ENCODE measurements at places on chromosomes 7 and 10. TPM values are rescaled to one million over a fixed set of nuclear protein-coding genes. Genes with fewer than 3 reads are reported as not detected.

TMEM140 gene
- total RNA-seq, result 21.2 TPM

GPR141 gene
- not detected for total RNA-seq

CYP26C1 gene
- not detected for total RNA-seq

STRA8 gene
- total RNA-seq, result not detected

ZKSCAN1 gene
- total RNA-seq, result 9.4 TPM

IFIT1B gene
- total RNA-seq, result 0.37 TPM

MLXIPL gene
- total RNA-seq, result 0.07 TPM

HYAL4 gene
- not detected for total RNA-seq

EPHB6 gene
- 0.02 TPM for total RNA-seq

GBX1 gene
- total RNA-seq, result not detected

HDAC9 gene
- total RNA-seq, result 25.3 TPM

IFIT1 gene
- 788 TPM for total RNA-seq

DNA sequence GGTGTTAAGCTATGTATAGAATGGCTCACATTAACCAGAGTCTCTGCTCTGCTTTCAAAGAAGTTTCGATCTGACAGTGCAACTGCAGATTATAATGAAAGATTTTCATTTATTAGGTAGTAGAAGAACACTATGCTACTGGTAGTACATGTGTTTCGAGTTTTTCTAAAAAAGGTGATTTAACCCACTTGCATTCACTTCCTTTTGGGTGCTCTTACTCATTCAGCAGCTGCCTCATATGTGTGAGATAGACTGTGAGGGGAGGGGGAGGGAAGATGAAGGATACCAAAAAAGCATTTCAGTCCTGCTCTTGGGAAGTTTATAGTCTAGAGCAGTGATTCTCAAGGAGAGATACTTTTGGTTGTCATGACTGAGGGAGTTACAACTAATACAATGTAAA, 20.4 kb downstream of the PLEKHA8 start:
- DNase-seq, result no peak

GRCh38 chr7:73850781-73851207, 8.5 kb upstream of the METTL27 start:
- peak; percentile 97 for DNase-seq

- no peak for DNase-seq
Observed at GRCh38 chr7:87204933-87205332, 14.6 kb downstream of the TMEM243 start.

GRCh38 chr10:44395902-44396670, 11.2 kb upstream of the CXCL12 start:
- no peak for DNase-seq

DNA sequence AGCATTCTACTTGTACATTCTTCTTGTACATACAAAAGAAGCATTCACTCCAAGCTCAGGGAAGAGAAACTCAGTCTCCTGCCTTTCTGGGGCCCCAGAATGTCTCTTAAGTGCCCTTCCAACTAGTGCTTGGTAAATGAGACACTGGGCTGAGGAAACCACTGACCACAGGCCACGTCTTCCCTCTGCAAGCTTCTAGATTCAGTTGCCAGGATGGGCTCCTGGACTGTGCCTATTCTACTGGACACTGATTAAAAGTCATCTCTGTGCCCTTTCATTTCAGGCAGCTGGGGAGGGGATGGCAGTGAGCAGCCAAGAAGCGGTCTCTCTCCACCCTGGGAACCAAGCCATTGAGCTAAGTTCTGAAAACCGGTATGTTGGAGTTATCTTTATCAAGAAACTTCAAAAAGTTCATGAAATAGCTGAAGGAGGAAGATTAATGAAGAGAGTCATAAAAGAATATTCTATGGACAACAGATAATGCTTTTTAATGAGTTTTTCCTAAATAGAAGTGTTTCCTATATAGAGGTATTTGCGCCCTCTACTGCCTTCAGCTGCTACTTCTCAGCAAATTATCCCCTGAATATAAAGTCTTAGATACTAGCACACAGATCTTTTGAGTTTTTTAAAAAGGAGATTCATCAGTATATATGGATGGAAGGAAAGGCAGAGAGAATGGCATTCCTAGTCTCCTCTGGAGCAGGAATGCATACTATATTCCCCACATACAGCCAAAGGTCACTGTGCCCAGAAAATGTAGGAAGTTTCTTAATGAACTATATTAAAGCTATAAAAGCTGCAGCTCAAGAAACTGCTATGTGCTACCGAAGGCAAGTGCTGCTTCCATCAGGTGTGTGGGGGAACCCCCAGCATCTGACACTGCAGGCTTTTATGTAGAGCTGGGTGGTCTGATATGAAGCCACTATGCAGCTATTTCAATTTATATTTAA, 8.4 kb upstream of the IFIT1B start:
- peak; percentile 77 for DNase-seq

DNA sequence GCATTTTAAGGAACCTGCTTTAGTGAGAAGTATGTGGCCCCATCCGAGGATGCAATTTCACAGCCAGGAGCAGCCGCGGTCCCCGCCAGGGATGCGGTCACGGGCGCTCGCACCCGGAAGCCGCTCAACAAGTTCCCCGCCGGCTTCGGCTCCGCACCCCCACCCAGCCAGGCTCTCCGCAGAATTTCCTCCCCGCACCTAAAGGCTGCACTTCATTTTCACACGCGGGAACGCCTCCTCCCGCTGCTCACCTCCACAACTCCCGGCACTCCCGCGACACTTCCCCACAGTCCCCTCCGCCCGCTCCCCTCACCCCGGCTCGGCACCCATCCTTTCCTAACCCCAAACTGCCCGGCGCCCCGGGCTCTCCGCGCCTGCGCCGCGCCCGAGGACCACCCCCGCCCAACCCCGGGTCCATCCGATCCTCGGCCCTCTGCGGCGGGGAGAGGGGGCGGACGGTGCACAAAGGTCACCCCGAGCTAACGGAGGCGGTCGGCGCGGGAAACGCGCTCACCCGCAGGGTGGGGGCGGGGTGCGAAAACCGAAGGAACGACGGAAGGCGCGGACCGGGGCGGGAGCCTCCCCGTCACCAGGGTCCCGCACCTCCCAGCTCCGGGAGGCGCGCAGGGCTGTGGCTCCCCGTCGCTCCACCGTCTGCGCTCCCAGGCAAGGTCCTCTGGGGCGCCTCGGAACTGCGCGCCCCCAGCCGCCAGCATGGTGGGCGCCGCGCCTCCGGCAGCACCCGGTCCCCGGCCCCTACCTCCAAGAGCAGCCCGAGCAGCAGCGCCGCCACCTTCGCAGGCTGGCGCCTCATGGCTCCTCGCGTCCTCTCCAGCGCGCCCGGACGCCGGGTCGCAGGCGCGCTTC, 558 bp downstream of the VOPP1 start:
- peak; percentile 61 for DNase-seq

- DNase-seq, result no peak
Observed at GRCh38 chr7:27245124-27245797, 2.7 kb downstream of the EVX1 start.

- peak; percentile 53 for DNase-seq
Observed at GRCh38 chr7:101163279-101164070, 1.9 kb downstream of the VGF start.

DNA sequence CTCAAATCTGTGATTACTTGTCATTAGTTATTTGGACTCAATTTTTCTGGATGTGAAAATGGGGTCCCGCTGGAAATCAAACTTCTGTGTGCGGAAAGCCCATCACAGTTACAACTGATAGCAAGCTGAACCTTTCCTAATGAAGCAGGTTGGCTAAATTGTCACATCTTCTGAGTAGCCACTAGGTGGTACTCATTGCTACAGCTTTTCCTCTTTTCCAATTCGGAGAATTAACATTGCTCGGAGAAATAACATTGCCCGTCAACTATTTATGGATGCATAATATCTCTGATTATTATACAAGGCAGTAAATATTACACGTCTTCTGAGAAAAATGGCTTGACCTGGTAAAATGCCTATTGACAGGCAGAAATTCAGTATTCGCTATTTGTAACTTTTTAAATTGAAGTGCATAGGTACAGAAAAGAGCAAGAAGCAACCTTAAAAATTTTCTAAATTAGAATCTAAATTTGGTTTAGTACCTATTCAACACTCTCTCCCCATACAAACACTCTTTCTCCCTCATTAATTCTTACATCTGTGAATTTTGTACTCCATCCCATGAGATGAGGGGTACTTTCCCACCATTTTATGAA, 17.3 kb upstream of the BLOC1S2 start:
- peak; percentile 25 for DNase-seq

DNA sequence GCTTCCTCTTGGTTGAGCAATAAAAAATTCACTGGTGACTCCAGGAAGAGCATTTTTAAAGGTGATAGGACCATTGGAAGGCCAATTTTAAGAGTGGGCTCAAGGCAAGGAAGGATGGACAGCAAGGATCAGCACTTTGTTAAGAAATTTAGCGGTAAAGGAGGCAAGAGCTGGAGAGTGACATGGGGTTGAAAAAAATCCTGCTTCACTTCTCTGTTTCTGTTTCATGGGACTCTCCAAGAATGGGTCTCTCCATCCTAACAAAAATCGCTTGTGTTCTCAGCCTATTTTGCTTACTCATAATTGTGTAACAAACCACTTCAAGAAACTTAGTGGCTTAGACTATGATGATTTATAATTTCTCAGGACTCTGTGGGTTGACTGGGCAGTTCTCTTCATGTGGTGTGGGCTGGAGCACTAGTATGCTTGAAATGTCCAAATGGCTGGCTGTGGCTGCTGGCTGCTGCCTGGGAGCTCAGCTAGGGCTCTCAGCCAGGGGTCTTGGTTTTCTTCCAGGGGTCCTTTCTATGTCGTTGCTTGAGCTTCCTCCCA, 59.8 kb upstream of the ZNRF2 start:
- DNase-seq, result peak; percentile 90

DNA sequence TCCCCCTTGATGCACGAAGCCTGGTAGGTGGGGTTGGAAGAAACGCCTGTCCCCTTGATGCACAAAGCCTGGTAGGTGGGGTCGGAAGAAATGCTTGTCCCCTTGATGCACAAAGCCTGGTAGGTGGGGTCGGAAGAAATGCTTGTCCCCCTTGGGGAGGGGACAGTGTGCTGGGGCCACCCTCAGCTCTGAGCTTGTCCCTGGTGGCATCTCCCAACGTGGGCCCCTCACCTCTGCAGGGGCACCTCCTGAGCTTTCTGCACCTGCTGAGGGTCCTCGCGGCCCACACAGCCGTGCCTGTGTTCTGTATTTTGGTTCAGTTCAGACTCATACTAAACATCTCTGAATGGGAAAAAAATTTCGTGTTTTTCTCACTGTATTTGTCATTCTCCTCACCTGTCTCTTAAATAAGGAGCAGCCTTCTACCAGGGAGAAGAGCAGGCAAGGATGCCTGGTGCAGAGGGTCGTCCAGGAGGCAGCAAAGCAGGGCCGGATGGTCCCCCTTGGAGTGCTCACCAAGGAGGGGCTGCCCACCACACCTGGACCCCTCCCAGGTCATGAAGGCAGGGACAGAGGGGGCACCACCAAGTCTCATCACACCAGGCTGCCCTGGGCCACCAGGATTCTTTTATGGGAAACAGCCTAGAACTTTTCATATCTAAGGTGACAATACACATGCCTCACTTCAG, 24.7 kb downstream of the VIPR2 start:
- DNase-seq, result no peak

DNA sequence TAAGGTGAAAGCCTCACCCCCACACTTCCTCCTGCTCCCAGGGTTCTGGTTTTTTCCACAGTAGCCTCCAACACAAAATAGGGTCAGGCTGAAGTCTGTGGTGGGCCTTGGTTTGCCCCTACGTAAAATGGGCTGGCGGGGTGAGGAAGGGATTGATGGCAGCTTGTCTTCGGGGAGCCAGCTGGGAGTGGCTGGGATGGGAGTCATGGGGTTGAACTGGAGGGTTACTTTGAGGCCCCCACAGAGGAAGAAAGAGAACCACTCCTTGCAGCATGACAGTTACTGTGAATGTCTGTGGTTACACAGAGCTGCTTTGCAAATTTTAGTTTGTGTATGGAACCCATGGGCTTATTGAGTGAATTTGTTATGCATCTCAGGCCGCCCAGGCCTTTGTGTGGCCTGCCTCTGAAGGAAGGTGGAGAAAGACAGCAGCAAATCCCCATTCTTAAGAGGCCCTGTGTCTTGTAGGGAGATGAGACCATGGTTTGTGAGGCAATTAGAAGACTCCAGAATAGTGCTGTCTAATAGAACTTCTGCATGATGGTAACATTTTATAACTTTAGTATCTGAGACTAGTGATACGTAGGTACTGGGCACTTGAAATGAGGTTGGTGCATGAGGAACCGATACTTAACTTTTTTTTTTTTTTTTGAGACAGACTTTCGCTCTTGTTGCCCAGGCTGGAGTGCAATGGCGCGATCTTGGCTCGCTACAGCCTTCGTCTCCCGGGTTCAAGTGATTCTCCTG, 8.1 kb downstream of the TRIM8 start:
- no peak for DNase-seq

DNA sequence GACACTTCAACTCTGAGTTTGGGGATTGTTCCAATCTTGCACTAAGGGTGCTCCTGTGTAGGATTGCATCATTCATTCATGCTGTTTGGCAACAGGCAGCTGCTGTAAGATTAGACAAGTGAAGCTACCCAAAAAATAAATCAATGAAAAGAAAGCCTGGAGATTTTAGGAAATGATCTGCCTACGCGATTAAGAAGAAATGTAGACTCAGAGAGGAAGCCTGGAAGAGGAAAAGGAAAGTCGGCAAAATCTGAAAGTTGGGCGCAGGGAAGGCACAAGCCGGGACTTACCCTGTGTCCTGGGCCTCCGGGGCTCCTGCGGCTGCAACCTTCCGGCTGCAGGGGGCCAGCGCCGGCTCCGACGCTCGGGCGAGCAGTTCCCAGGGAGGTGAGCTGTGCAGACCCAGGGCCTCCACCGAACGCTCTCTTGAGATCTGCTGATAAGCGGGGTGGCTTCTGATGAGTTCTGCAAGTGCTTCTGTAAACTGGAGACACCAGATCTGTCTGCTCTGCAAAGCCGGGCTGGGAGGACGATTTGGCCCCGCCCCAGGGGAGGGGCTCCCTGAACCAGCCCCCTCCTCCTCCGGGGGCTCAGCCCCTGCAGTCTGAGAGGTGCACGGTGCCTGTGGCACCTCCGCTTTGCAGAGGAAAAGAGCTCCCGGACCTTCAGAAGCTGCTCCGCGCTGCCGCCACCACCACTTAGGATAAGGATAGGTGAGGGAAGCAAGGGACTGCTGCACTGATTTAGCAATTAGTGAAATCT, 17.4 kb downstream of the PSPH start:
- DNase-seq, result no peak

DNA sequence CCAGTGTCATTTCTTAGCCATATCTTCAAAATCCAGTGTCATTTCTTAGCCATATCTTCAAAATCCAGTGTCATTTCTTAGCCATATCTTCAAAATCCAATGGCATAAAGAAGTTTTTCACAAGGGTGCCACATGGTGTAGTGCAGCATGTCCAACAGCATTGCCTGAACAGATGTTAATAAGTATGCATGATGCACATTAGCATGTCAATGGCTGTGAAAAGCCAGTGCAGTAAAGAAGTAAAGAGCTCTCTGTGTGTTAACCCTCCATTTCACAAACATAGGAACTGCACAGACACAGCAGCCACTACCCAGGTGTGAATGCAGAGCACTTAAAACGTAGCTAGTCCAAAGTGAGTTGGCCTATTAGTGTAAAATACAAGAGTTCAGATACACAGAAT, 89.8 kb downstream of the GNAI1 start:
- no peak for DNase-seq

- no peak for DNase-seq
Observed at GRCh38 chr10:63670291-63670898, 149.2 kb downstream of the REEP3 start.

- no peak for DNase-seq
Observed at GRCh38 chr7:127437241-127437640, 44.7 kb upstream of the ZNF800 start.

- no peak for DNase-seq
Observed at GRCh38 chr7:25985196-25985595, 166.8 kb upstream of the NFE2L3 start.
